GDM1 (cell line): ENCODE measurements at places on chromosomes 12 and 14.
A peak's percentile ranks its signal among the peaks of the same experiment; 100 is the strongest.

GRCh38 chr12:52207106-52207505 is 15.3 kb upstream of the KRT80 start:
- DNase-seq = no peak

GRCh38 chr14:72634691-72635616 is 258.9 kb downstream of the DPF3 start:
- no peak for DNase-seq

GRCh38 chr14:20848316-20848954 is 42.8 kb upstream of the RNASE3 start:
- peak; percentile 39 for DNase-seq

DNA sequence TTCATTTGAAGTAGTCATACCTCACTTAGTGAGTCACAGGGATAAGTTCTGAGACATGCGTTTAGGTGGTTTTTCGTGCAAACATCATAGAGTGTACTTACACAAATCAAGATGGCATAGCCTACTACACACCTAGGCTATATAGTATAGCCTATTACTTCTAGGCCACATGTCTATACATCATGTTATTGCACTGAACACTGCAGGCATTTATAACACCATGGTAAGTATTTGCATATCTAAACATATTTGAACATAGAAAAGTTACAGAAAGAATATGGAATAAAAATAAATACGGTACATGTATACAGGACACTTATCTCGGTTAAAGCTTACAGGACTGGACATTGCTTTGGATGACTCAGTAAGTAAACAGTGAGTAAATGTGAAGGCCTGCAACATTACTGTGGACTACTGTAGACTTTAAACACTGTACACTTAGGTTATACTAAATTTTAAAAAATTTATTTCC is 670.6 kb downstream of the SLC16A7 start:
- no peak for DNase-seq

DNA sequence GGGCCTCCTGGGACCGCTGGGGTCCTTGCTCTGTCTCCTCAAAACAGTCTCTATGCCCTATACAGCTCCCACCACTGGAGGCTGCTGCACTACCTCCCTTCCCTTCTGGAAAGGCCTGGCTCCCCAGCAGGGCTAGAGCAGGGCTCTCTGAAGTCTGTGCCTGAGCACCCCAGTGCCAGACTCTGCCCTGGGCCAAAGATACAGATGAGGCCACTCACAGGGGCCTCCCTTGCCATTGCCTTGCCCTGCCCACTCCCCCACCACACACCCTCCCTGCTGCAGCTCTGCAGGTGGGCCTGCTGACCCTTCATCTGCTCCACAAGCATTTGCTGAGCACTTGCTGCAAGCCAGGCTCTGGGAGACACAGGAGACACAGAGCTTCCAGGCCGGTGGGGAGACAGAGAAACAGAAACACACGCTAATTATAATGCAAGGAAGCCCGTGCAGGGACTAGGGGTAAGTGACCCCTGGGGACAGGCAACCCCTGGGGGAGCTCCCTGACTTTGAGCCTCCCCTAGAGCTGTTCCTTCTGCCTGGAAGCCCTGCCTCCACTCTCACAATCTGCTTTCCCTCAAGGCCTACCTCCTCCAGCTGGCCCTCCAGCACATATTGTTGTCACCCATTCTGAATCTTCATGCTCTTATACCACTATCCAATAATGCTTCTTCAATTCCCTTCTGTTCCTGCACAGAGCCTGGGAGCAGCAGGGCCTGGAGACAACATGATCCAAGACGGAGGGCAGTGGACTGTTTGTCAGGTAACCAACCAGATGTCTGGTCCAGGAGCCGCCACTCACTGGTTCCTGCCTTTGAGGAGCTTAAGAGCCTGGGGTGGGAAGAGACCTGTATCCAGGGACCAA is 32.6 kb upstream of the PNMA1 start:
- no peak for DNase-seq

- DNase-seq = no peak
Observed at GRCh38 chr12:51855586-51856428, 7.3 kb upstream of the FIGNL2 start.

- no peak for DNase-seq
Observed at GRCh38 chr12:46103559-46104383, 113.4 kb upstream of the SCAF11 start.
